ENCODE measurements at places on chromosomes 5 and 9.
A peak's percentile ranks its signal among the peaks of the same experiment; 100 is the strongest.

GRCh38 chr5:149152317-149152746, 11.0 kb downstream of the ABLIM3 start:
- no peak for DNase-seq

DNA sequence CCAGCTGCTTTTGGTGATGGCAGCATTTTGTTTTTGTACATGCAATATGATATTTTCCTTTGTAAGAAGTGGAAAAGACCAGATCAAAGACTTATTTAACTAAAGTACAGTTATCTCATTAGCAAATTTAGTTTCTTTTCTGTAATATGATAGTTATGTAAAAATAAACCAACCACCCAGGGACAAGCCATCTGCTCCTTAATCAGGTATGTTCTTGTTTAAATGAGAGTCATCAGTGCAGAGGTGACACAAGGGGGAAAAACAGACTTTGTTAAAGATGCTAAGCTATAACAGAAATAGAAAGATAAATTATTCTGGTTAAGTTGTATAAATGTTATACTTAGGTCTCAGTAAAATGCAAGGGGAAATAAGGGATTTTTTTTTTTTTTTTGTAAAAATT, 805.7 kb upstream of the SEMA6A start:
- DNase-seq, result no peak

DNA sequence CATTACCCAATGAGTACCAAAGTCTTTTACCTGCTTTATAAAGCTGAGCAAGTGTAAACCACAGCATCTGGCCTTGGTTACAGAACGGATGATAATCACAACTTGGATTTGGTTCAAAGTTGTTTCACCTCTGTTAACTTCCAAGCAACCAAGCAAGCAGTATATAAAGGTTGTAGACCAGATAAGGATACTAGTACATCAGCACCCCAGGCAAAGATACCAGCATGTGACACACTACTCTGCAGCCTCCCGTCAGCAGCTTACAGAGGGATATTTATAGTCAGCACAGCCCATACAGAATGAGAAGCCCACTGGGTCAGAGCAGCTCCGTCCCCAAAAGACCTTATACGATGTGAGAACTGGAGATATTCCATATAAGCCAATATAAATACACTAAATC, 193.3 kb downstream of the SMARCA2 start:
- DNase-seq, result no peak

GRCh38 chr5:37876943-37877342, 37.1 kb upstream of the GDNF start:
- no peak for DNase-seq

GRCh38 chr5:125272357-125272756, 525.9 kb upstream of the ZNF608 start:
- DNase-seq, result no peak

DNA sequence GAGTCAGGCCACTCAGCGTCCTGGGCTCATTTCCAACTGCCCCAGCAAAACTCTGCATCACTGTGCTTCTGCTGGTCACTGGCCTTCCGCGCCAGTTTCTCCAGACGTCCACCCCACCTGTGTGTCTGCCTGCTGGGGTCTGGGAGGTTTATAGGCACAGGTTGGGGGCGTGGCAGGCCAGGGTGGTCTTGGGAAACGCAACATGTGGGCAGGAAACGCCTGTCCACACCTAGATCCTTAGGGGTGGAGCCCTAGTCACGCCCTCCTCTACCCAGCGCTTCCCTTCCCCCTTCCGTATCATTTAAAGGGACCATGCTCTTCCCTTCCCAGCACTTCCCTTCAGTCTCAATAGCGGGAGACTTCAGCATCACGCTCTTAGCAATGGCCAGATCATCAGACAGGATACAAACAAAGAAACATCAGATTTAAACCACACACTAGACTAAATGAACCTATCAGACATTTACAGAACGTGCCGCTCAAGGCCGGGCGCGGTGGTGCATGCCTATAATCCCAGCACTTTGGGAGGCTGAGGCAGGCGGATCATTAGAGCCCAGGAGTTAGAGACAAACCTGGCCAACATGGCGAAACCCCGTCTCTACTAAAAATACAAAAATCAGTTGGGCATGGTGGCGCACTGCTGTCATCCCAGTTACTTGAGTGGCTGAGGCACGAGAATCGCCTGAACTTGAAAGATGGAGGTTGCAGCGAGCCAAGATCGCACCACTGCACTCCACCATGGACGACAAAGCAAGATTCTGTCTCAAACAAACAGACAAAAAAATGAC, 11.8 kb upstream of the BTNL9 start:
- no peak for DNase-seq

DNA sequence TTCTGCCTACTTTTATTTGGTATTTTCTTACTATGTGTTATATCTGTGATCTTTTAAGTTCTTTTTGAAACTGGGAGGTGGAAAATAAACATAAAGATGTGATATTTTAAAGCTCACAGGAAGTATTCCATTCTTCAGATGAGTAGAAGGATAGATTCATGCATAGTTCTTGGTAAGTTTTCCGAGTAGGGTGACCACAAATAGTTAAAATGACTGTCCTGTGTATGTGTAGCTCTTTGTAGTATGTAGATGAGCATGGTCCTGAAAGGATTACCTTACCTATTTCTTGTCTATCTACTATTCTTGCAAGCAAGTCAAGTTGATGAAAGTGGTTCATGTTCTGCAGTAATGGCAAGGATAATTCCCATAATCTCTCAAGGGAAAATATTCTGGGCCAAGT, 47.7 kb downstream of the SRFBP1 start:
- DNase-seq, result no peak

GRCh38 chr9:114504341-114505186, 709 bp downstream of the WHRN start:
- no peak for DNase-seq

DNA sequence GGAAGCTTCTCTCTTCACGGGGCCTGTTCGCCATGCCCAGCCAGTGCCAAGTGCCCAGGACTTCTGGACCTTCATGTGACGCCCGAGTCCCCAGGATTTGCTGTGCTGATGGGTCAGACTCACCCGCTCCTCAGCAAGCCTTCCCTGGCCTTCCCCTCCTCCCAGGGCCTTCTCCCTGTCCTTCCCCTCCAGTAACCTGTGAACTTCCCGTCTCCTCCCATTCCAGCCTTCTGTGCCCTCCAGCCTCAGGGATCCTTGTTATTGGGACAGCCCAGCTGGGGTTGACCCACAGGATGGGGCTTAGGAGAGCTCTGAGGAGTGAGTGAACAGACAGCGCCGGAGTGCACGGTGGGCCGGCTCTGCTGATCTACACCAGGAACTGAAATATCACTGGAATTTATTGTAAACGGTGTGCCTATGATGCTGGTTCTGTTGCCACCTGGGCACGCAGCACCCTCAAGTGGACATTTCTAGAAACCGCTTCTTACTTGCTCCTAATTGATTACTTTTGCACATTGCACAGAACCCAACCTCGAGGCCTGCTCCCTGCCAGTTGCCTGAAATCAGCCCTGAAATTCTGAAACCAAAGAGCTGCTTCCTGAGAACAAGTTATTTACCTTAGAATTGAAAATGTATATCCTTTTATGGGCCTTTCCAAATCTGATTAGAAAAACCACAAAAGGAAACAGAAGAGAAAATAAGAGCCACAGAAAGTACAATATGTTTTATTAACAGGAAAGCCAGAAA, 1.5 kb downstream of the SPAAR start:
- DNase-seq, result peak; percentile 72

GRCh38 chr5:68215898-68216244, 315 bp downstream of the PIK3R1 start:
- DNase-seq, result no peak

DNA sequence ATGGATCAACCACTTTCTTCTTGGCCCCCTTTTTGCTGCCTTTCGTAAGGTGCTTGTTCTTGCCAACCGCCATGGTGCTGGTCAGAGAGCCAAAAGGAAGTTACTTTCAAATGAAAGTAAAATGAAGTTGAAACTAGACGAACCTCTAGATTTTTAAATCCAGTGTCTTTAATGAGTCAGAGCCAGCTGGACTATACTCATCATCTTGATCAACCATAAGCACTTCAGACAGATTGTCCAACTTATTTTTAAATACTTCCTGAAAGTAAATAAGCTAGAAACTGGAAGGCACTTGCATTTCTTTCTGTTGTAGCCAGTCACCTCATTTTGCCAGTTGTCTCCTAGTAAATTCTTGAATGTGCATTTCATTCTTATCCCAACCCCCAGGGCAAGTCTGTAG, 48.9 kb downstream of the JMY start:
- no peak for DNase-seq

Measured in NCI-H446 treated with DMSO at 0.1 percent for 48 hours (cell line).